ENCODE measurements at places on chromosomes 16 and 17.

DNA sequence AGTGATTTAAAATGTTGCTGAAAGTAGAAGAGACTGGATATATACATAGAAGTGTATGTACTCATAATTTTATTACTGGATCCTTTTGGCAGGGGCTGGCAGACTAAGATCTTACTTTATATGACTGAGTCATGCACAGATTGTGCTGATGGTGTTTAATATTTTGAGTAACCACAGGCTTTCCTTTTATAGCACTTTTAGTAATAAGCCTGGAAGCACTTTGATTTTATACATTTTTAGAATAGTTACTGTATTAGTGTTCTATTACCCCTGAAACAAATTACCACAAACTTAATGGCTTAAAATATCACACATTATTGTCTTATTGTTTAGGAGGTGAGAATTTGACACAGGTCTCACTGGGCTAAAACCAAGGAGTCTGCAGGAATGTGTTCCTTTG, 113.4 kb upstream of the CDH8 start:
- no peak for DNase-seq

DNA sequence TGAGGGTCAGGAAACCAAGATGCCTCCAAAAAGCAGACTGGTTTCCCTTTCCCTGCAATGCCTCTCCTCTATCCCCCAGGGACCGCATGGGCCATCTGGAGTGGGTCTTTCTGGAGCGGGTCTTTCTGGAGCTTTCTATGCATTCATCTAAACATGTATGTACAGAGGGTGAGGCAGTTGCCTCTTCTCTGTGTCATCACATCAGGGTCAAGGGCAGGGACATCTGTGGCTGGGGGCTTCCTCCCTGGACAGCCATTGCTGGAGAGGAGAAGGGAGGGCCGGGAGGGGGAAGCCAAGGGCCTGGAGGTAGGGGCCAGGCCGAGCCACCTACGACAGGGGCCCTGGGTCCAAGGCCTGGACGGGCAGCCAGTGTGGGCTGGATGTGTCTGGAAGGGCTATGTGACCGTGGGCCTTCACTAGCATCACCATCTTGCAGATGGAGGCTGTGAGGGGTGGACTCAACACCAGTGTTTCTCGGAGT, 840 bp downstream of the ADCY7 start:
- no peak for DNase-seq

DNA sequence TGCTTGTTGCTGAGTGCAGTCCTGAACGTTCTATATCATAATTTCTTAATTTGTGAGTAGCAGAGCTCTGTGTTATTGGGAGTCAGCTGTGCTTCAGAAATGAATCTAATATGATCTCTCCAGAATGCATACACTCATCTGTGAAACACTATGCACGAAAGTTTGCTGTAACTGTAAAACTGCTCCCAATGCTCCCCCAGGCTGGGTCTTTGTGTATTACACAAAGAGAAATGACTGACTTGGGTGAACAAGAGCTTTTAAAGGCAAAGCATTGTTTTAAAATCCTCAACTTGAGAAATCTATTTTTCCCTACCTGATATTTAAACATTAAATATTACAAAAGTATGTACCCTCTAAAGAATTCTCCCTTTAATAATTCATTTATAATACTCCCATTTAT, 636.7 kb upstream of the KIF2B start:
- DNase-seq: no peak

GRCh38 chr16:75647112-75647491, 363 bp downstream of the KARS1 start:
- no peak for DNase-seq

GRCh38 chr17:73539166-73539565, 105.1 kb downstream of the SDK2 start:
- no peak for DNase-seq

DNA sequence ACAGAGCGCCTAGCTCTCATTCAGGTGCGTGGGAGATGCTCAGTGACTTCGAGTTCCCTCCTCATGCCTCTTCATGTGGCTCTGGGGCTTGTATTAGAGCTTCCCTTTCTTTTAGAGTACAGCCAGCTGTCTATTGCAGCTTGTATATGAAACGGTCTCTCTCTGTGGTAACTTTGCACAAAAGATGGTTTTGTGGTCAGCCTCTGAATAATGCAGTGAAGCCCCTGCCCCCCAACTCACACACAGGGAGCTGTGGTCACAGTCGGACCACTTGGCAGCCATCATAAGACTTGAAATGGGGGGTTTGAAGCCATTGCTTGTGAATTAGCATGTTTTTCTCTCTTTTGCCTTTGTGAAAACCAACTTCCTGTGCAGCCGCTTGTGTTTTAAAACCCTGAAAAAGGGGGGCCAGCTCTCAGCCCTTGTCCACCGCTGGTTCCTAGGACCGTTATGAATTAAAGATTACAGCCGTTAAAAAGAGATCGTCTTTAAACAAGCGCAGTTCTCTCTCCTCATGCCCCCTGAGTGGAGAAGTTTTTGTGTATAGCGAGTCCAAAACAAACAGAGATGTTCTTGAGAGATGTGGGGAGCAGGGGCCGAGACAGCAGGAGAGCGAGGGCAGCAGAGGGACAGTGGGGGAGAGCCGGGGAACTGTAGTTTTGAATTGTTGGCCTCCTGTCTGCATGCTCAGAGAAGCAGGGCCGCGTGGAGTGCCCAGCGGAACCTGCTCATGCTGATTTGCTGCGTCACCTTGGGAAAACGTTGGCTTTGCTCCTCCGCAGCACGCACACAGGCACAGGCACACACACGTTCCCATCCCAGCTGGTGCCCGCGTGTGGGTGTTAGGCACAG, 199.0 kb downstream of the MSI2 start:
- DNase-seq: no peak

GRCh38 chr17:51255673-51256072, 4.2 kb downstream of the MBTD1 start:
- DNase-seq: no peak

DNA sequence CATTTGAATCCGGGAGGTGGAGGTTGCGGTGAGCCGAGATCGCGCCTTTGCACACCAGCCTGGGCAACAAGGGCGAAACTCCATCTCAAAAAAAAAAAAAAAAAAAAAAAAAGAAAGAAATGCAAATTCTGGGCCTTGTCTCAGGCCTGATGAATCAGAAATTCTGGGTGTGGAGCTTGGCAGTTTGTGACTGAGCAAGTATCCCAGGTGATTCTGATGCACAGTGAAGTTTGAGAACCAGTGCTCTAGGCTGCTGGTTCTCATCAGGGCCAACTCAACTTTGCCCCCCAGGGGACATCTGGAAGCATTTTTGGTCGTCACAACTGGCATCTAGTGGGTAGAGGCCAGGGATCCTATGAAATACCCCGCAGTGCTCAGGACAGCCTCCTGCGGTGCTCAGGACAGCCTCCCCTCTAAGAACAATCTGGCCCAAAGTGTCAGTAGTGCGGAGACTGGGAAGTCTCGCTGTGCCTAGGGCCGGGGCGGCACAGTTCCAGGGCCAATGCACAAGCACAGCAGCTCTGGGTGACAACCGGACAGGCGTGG, 55.9 kb downstream of the SDK2 start:
- DNase-seq: no peak

DNA sequence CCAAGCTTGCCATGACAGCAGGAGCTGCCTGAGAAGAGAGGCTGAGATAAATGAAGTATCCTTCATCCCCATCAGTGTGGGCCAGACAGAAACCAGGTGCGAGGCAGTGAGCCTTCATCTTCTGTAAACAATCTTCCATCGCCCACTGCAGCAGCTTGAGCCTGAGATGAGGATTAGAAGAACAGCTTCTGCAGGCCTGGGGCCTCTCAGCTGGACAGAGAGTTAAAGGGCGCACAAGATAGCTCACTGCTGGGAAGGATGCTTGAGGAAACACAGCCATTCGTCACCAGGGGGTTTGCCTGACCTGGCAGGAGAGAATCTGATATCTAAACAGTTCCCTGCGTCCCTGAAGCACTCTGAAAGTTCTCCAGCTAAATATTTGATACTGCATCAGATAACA, 27.1 kb downstream of the HOXB1 start:
- DNase-seq: no peak

GRCh38 chr17:74290340-74290739, 16.3 kb downstream of the DNAI2 start:
- DNase-seq: no peak

- no peak for DNase-seq
Measured at GRCh38 chr17:2949469-2950044, 113.8 kb downstream of the OR1D5 start.

- no peak for DNase-seq
Measured at GRCh38 chr17:8698162-8698971, 46.3 kb downstream of the CCDC42 start.

- no peak for DNase-seq
Measured at GRCh38 chr17:57091186-57091618, 6.2 kb downstream of the AKAP1 start.

GRCh38 chr17:42078396-42079043, 19.8 kb downstream of the ZNF385C start:
- no peak for DNase-seq

DNA sequence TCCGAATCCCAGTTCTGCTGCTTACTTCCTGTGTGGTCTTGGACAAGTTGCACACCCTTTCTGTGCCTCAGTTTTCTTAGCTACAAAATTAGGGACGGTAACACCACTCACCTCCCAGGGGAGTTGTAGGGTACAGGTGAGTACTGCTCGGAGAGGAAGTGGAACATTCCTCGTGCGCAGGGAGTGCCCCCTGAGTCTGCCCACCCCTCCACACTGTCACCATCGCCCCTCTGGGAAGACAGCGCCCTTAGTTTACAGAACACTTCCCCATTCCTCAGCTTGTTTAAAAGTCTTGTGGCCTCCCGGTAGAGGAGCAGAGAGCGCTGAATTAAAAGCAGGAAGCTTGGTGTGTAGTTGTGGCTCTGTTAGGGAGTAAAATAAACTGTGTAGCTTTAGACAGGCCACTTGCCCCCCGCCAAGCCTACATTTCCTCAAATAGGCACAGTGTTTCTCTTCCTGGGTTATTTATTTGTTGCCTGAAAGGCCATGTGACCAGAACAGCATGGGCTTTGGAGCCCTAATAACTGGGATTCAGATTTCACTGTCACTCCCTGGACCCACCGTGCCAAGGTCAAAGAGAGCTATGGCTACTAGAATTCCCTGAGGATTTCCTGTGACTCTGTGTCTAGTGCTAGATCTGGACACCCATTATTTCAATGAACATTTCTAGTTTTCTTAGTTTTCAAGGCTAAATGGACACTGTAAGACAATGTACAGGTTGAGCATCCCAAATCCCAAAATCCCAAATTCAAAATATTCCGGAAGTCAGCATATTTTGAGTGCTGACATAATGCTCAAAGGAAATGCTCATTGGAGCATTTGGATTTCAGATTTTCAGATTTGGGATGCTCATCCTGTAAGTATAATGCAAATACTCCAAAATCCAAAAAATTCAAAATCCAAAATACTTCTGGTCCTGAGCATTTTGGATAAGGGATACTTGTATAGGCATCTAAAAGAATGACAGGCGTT, 372.5 kb downstream of the SNX29 start:
- no peak for DNase-seq

GRCh38 chr17:13874817-13875216, 194.5 kb upstream of the COX10 start:
- no peak for DNase-seq

DNA sequence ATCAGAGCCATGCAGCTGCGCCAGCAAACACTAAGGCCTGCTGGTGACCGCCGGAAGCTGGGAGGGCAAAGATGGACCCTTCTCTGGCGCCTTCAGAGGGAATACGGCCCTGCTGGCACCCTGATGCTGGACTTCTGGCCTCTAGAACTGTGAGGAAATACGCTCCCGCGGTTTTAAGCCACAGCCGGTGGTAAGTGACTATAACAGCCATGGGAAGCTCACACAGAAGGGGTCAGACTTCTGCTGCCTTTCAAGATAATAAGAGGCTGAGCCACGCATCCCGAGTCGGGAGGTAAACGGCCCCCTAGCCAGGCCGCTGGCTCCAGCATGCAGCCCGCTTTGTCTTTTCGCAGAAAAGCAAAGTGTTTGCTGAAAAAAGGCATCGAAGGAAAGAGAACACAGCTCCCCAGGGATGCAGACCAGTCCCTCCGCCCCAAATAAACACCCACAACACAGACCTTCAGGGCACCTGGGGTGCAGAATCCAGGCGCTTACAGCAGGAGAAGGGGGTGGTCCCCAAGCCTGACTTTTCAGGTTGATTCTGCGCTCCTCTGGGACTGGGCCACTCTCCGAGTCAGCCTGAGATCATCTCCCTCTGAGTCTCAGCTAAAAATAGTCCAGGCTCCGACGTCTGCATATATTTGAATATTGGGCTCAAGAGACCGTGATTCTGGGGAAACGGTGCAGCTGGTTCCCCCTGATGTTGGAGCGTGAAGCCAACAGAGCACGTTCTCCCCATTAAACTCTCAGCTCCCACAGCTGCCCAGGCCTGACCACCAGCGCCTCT, 89.7 kb downstream of the MGAT5B start:
- no peak for DNase-seq

DNA sequence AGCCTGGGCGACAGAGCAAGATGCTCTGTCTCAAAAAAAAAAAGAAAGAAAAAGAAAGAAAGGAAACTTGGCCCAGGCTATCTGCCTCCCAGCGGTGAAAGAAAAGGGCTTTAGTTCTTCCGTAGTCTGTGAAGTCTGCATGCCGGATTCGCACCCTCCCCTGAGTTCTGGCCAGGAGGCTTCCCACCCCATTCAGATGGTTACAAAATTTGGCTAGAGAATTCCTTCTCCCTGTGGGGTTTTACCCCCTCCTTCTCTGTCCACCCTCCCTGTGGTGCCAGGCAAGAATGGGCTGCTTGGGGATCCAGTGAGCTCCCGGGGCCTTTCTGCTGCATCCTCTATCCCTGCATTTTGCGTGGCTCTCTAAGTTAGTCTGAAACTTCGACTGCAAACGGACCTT, 37.8 kb downstream of the PAFAH1B1 start:
- DNase-seq: no peak

DNA sequence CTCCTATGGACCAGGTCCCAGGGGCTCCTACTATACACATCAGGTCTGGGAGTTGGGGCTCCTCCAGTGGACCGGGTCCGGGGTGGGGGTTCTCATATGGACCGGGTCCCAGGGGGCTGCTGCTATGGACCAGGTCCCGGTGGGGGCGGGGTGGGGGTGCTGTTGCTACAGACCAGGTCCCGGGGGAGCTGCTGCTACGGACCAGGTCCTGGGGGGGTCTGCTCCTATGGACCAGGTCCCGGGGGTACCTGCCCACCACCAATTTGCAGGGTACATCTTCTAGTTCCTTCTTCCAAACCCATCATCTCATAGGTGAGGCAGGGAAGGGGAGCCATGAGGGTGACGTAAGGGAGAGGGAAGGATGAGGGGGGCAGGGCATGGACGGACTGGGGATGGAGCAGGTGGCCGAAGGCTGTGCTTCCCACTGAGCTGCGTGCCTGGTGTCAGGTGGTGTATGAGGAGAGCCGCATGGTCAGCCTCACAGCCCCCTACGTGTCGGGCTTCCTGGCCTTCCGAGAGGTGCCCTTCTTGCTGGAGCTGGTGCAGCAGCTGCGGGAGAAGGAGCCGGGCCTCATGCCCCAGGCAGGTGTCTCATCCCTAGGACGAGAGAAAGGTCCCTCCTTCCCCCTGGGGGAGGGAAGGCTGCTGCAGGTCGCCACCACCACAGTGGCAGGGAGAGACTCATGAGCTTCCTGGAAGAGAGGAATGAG, 6.6 kb downstream of the ENDOV start:
- DNase-seq: no peak

DNA sequence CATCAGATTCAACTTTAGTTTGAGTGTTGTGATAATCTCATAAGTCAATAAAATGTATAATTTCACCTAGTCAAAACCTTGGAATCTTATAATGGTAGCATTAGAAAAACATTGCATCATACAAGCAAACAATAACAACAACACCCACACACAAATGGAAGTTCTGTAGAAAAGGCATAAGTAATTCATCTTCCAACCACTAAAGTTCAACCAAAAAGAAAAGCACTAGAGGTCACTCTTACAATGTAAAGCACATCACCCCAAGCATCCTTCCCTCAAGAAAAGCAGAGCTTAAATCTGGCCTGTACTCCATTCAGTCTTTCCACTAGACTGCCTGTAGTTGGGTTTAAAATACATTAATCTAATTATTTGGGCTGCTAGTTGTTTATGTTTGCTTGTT, 1.8 kb downstream of the CNTNAP4 start:
- no peak for DNase-seq

Measured in activated CD4-positive, alpha-beta T cell treated with anti-CD3 and anti-CD28 coated beads for 24 hours (primary cell).